ENCODE measurements at places on chromosomes 6 and 20. TPM values are rescaled to one million over a fixed set of nuclear protein-coding genes. Genes with fewer than 3 reads are reported as not detected.

The TAGAP gene
- total RNA-seq = not detected

The ATP6V1G2 gene
- 28.8 TPM for total RNA-seq

The SLC35D3 gene
- total RNA-seq = 2.4 TPM

The HSD17B8 gene
- total RNA-seq = 45.4 TPM

The GFOD1 gene
- 16.2 TPM for total RNA-seq

The CAP2 gene
- total RNA-seq = 106 TPM

The PHIP gene
- total RNA-seq = 26.5 TPM

The LBP gene
- not detected for total RNA-seq

The R3HDML gene
- not detected for total RNA-seq

The PRL gene
- total RNA-seq = not detected

The MOCS1 gene
- 21.5 TPM for total RNA-seq

The IPCEF1 gene
- 0.15 TPM for total RNA-seq

The WFDC2 gene
- 0.95 TPM for total RNA-seq

The GSTA2 gene
- total RNA-seq = not detected

The ARFRP1 gene
- total RNA-seq = 46.1 TPM

The SLC26A8 gene
- total RNA-seq = not detected

The LIN28B gene
- total RNA-seq = 9.8 TPM

The MAP7 gene
- 13.8 TPM for total RNA-seq

The MAFB gene
- 2.0 TPM for total RNA-seq

The PROCR gene
- 8.2 TPM for total RNA-seq

The PPP1R3G gene
- total RNA-seq = 7.6 TPM

The ADAM33 gene
- total RNA-seq = 1.3 TPM

The KHDC1 gene
- 8.0 TPM for total RNA-seq

The FBXO30 gene
- 5.9 TPM for total RNA-seq

The TSPO2 gene
- not detected for total RNA-seq

The SPTLC3 gene
- total RNA-seq = 2.2 TPM

The KCNK5 gene
- 0.28 TPM for total RNA-seq

The SLC22A7 gene
- not detected for total RNA-seq

The AGER gene
- total RNA-seq = 5.0 TPM

The ECT2L gene
- total RNA-seq = not detected

The HFE gene
- total RNA-seq = 0.99 TPM

The TMEM74B gene
- 27.7 TPM for total RNA-seq

The NR2E1 gene
- total RNA-seq = not detected

The PPIL6 gene
- 4.1 TPM for total RNA-seq

The NOTCH4 gene
- total RNA-seq = 5.0 TPM

The CLPSL2 gene
- total RNA-seq = not detected

The PAK5 gene
- total RNA-seq = 0.11 TPM

The SLC22A16 gene
- not detected for total RNA-seq

The FITM2 gene
- total RNA-seq = 11.9 TPM

The PXDC1 gene
- total RNA-seq = 16.1 TPM

The RIPOR3 gene
- total RNA-seq = 3.8 TPM

The ARFGEF2 gene
- total RNA-seq = 20.5 TPM

Measured in cardiac muscle cell (in vitro differentiated cells and primary cell).